T47D (cell line): ENCODE measurements at places on chromosomes 3 and 15.
A peak's percentile ranks its signal among the peaks of the same experiment; 100 is the strongest.

DNA sequence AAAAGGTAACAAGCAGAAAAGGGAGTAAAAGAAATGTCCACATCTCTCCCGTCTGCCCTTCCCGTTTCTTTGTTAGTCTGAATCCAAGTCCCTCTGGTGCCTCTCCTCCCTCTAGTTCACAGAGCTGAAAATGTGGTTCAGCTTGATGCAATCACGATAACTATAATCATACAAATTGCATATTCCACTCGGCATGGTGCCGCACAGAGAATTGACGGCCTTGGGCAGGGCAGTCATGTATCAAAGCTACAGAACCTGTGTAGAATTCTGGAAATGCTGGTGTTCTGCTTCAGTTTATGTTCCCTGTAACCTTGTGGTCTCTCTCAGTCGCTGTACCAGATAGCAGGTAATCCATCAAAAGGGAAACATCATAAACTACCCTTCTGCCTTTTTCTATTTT, 562.9 kb upstream of the CBLB start:
- no peak for DNase-seq

DNA sequence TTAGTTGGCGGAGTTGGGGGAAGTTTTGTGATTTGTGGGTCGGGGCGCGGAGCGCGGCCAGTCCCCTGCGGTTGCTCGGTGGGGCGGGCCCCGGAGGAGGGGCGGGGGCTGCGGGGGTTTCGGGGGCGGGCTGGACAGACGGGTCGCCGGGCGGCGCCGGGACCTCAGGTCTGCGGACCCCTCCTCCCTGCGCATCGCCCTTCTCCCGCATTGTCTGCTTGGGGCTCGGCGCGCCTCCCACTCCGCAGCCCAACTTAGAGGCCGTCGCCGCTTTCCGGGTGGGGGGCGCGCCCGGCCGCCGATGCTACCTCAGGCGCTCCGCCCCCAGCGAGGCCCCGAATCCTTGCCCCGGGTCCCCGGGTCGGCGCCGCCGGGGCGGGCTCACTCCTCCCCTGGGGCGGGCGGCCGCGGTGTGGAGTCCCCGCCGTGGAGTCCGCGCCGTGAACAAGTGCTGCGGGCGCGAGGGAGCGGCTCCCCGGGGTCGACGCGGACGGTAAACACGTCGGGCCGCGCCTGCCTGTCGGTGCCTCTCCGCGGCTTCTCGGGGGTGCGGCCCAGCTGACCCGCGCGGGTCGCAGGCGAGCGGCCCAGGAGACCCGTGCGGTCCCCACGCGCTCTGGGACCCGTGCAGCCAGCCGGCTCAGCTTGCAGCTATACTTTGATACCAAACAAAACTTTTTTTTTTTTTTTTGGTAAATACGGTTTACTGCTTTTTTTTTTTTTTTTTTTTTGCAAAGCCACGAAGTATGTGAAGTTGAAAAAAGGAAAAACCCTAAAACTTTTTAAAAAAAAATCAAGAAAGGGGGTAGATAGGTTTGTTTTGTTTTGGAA, 624 bp downstream of the AKAP13 start:
- peak; percentile 12 for DNase-seq

DNA sequence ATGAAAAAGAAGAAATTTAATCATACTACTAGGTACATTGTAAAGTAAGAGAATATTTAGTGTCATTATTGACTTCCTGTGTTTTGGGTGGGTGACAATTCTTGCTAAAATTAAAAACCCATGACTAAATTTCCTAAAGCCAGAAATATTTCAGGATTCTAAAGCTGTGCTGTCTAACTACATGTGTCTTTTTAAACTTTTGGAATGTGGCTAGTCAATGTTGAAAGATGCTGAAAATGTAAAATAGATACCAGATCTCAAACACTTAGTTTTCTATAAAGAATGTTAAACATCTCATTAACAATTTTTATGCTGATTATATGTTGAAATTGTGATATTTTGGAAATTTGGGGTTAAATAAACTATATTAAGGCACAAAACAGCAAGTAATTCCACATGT, 308.9 kb upstream of the TMCO5A start:
- DNase-seq: no peak

- DNase-seq: no peak
Measured at GRCh38 chr3:8563146-8563545, 61.5 kb downstream of the LMCD1 start.

DNA sequence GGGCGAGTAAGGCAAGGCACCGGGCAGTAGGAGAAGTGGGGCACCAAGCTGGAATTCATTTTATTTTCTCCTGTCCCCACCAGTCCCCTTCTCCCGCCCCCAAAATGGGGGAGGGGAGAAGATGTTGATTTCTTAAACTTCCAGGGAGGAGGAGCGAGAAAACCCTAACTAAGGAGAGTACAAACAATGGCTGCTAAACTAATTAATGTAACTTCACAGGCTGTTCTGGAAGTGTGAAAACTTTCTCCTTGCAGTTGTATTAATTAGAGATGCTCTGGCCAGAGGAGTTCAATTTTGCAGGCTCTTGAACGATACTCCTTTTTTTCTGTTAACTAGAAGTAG, 11.5 kb downstream of the ZIC4 start:
- DNase-seq: no peak

GRCh38 chr3:181009225-181009624, 19.7 kb upstream of the DNAJC19 start:
- no peak for DNase-seq

GRCh38 chr3:72188536-72188935, 403.6 kb upstream of the PROK2 start:
- no peak for DNase-seq

- DNase-seq: no peak
Measured at GRCh38 chr3:99473321-99473751, 165.1 kb upstream of the COL8A1 start.

GRCh38 chr3:170713653-170714052, 127.8 kb upstream of the SLC7A14 start:
- DNase-seq: peak; percentile 33

DNA sequence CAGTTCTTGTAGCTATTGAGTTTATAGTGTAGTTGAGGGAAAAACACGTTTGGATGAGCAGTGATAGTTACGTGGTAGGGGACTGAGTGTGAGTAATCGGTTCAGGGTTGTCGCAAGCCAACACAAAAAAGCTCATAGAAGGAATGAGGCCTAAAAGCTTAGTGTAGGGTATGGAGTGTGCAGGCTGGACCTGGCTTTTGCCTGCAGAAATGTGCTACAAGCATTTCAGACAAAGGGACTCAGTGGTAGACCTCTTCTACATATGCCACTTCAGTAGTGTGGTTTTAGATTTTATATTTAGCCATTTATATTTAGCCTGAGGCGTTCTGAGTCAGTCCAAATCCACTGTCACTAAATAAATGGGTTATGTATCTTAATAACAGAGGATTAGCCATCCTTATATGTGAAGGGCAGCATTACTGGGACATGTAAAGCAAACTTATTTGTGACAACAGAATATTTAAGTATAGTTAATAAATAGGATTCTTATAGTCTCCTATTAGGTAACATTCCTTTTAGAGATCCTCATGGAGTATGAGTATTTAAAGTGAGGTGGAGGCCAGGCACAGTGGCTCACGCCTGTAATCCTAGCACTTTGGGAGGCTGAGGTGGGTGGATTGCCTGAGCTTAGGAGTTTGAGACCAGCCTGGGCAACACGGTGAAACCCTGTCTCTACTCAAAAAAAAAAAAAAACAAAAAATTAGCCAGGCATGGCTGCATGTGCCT, 21.8 kb downstream of the ATP2C1 start:
- no peak for DNase-seq

DNA sequence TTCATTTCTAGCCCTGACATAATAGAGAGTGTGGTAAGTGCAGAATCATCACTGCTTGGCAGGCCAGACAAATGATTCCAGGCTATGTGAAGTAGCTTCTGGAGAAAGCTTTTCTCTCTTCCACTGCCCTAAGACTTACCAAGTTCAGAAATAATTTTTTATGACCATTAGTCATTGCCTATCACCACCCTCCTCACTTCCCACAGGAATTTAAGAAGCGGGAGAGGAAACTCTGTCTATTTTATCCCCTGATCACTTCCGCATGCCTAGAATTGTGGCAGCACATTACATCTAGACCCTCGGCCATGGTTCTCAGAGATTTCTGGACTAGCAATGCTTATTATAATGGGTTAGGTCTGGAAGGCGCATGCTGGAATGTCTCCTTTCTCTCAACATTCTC, 397.8 kb upstream of the NR2F2 start:
- DNase-seq: no peak

DNA sequence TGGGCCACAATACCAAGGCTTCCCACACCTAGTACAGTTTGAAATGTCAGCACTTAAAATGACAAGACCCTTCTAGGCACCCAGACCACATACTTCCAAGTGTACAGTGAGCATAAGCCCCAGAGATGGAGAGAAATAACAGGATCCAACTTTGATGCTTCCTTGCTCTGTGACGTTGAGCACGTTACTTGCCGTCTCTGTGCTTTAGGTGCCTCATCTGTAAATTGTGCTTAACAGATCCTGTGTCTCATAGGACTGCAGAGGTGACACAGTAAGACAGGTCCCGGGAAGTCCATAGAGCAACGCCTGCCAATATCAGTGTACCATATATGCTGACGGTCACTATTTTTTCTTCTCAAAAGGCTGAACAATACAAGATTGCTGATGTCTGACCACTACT, 59.1 kb downstream of the LRIG1 start:
- no peak for DNase-seq

DNA sequence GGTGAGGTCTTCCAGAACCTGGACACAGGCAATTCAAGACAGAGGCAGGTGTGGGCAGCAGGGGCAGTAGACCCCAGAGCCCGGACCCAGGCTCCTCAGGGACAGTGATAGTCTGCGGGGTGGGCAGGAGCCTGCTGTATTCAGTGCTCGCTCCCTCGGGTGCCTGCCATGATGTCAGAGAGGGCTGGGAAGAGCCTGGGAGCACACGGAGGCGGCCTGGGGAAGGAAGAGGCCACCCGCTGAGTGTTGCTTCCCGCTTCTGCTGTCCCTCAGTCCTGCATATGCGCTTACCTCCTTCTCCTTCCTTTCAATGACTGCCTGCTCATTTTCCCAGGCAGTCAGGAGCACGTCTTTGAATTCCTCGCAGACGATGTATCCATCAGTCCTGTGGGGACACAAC, 22.8 kb downstream of the TMEM43 start:
- no peak for DNase-seq

DNA sequence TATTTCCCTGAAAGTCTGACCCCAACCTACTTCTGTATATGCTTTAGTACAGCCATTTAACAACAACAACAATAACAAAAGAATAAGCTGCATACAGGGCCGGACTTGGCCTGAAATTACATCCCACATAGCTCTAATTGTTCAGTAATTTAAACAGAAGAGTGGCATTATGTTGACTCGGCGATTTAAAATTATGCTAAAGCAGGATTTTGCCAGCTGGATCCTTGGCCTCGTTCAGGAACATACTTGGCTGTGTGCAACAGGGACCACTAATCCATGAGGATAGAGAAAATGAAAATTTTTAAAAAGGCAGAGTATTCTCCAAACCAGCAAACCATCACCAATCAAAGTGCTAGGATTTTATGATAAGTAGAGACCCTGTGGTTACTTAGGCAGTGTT, 433.1 kb upstream of the RBMS3 start:
- no peak for DNase-seq
